Sigmoid colon (tissue), 7 donors: ENCODE measurements at places on chromosomes 5 and 9. TPM values are rescaled to one million over a fixed set of nuclear protein-coding genes. Genes with fewer than 3 reads are reported as not detected.

The COMMD10 gene
- 27.3 TPM for total RNA-seq

- no peaks in the 10 kb centered on the region for H3K36me3 ChIP-seq
- DNase-seq = no peak
- H3K27me3 ChIP-seq = no peaks in the 10 kb centered on the region
- no peak overlapping the region for H3K4me3 ChIP-seq
- H3K27ac ChIP-seq = no peak overlapping the region
Observed at GRCh38 chr5:81782811-81783210, 31.9 kb upstream of the SSBP2 start.

The CER1 gene
- 0.71 TPM for total RNA-seq

DNA sequence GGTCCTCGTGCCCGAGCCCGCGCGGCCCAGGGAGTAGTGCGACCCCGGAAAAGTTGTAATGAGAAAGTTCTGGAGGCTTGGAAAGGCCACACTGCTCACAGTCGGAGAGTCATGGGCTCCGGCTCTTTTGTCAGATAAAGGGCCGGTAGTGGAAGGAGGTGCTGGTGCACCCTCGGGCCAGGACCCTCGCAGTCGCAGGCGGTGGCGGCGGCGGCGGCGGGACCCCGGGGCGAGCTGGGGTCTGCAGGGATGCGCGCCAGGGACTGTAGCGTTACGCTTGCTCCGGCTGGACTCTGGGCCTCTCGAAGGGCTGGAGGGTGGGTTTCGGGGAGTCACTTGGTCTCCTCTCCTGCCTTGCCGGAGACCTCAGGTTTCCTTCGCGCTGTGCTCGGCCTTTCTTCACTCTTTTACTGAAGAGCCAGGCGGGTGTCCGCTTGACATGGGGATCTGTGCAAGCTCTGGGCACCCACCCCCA is 1.5 kb downstream of the RORB start:
- peak overlapping the region; percentile 52 for H3K4me3 ChIP-seq
- H3K4me1 ChIP-seq = peaks cover 22% of the 10 kb centered on the region
- no peaks in the 10 kb centered on the region for H3K36me3 ChIP-seq
- no peak overlapping the region for H3K27ac ChIP-seq

The PCDHGA11 gene
- total RNA-seq = 10.8 TPM
